ENCODE measurements at places on chromosomes 7 and 10.

DNA sequence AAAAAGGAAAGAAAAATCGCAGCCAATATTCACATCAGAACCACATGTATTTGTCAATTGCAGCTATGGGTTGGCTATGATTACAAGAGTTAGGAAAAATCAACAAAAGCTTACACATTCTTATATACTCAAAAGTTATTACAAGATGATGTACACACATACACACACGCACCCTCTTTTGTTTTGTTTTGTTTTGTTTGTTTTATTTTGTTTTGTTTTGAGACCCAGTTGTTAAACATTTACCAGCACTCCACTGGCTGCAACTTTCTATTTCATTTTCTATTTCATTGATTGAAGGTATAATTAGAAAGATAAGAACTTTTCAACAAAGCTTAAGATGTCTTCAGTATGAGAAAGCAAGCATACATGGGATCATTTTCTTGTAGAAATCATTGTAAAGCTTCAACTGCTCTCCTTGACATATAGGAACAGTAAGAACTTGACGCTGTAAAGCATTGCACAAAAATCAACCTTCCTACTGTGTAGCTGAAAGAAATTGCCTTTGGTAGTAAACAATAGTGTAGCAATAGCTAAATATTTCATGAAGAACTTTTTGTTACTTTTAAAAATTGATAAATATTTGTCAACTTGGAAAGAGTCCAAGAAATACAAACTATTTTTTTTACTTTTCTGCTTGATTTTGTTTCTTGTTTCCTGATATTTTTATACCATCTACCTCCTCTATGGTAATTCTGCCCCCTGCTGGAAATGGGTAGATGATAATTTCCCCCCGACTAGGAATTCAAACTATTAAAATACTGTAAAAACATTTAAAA is 205.9 kb downstream of the MBL2 start:
- no peak for DNase-seq

DNA sequence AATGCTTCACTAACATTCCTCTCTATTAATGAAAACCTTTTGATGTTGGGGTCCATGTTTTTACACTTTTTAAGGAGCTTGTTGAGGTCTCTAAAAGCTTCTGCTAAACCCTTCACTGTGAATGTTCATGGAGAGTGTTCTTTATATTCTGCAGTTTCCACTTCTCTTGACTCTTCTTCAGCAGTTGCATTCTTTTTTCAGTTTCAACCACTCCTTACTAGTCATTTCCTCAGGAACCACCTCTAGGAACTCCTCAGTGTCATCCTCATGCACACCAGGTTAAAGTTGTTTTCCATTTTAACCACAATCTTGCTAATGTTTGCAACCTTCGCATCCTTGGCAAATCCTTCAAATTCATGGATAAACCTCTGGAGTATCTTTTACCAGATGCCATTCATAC is 821.6 kb downstream of the ANKRD7 start:
- DNase-seq, result no peak

DNA sequence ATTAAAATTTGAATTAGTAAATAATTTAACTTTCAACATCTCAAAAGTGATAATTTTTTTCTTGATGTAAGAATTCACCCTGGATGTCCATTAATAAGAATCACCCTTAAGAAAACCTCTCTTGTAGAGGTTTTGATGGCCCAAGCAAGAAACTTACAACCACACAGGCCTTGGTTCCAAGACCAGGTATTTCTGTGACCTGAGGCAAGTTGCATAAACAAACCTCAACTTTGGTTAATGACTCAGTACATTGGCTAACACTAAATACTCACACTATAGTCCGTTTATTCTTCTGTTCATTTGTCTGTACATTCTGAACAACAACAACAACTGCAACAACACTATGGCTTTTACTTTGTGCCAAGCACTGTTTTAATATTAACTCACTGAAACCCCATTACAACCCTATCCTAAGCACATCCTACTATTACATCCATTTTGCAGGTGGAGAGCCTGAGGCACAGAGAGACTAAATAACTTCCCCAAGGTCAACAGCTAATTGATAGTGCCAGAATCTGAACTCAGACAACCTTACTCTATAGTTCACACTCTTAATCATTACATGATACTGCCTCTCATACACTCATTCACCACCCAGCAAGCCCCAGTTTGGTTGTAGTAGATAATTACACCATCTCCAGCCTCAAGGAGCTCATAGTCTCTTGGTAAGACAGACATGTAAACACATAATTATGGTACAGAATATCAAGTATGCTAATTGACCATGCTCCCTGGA is 6.6 kb downstream of the ANK3 start:
- no peak for DNase-seq

GRCh38 chr10:34737772-34738169 is 77.3 kb downstream of the PARD3 start:
- DNase-seq, result no peak

GRCh38 chr7:158227258-158227984 is 360.2 kb downstream of the PTPRN2 start:
- DNase-seq, result no peak

GRCh38 chr7:153276394-153276793 is 516.8 kb downstream of the ACTR3B start:
- no peak for DNase-seq

GRCh38 chr10:154348-154747 is 19.1 kb downstream of the ZMYND11 start:
- no peak for DNase-seq

GRCh38 chr10:110434489-110435096 is 63.1 kb upstream of the DUSP5 start:
- no peak for DNase-seq

Data from NCI-H187 (cell line).